ENCODE measurements at places on chromosomes 2 and 18. TPM values are rescaled to one million over a fixed set of nuclear protein-coding genes. Genes with fewer than 3 reads are reported as not detected.

Gene NCKAP5
- 5.4 TPM for total RNA-seq

- H3K27me3 ChIP-seq, result no peaks in the 10 kb centered on the region
- no peaks in the 10 kb centered on the region for H3K36me3 ChIP-seq
- no peak overlapping the region for H3K4me3 ChIP-seq
- H3K27ac ChIP-seq, result no peak overlapping the region
Measured at GRCh38 chr18:6639305-6639704, 90.2 kb upstream of the ARHGAP28 start.

Gene ANKRD12
- 32.3 TPM for total RNA-seq

GRCh38 chr2:100010606-100011005 is 131.8 kb downstream of the AFF3 start:
- H3K4me3 ChIP-seq, result no peak overlapping the region
- H3K36me3 ChIP-seq, result peaks cover 3% of the 10 kb centered on the region
- no peaks in the 10 kb centered on the region for H3K27me3 ChIP-seq
- H3K4me1 ChIP-seq, result no peaks in the 10 kb centered on the region
- no peak overlapping the region for H3K27ac ChIP-seq
- DNase-seq, result no peak

DNA sequence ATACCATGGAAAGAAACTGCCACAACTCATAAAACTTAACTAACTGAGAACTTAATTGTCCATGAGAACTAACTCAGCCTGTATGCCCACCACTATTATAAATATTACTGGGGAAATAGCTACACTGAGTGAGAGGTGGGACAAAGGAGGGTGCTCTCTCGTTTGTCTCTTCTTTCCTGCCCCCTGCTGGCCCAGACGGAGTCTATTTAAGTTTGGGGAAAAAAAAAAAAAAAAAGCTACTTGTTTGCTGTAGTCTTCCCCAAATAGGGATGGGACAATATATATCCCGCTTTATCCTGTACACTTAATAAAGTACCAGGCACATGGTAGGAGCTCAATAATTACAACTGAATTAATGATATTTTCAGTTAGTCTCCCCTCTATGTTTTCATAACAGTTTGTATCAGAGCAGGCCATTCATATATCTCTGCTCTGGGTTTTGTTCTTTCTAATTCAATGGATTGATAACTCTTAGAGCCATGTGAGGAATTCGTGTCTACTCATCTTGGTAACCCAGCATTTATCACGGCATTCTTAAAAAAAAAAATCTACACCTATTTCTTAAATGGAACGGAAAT is 647.6 kb upstream of the PKDCC start:
- no peaks in the 10 kb centered on the region for H3K36me3 ChIP-seq
- no peak overlapping the region for H3K4me3 ChIP-seq
- DNase-seq, result no peak

Gene PRKAG3
- 0.19 TPM for total RNA-seq

DNA sequence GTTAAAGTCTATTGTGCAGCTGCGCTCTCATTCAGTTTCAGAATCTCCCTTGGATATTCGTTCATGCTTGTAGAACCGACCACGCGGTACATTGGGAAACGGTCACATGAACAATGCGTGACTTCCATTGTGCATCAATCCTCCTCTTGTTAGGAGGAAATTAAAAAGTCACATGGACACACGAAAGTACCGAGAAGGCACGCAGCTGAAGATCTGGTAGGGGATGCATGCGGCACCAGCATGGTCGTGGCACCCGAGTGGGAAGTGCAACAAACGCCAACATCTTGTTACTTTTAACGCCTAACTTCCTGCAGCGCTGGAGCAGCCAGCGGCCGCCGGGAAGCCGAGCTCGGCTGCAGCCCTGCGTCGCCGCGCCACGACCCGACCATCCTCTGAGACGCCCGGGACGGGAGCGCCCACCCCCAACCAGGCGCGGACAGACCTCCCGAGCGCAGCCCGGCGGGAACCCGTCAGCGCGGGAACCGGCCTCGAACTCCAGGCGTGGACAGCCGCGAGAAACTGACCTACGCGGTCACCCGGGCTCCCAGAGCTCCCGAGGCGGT is 412 bp downstream of the OSBPL1A start:
- H3K27me3 ChIP-seq, result no peaks in the 10 kb centered on the region
- H3K4me3 ChIP-seq, result peak overlapping the region; percentile 77
- H3K27ac ChIP-seq, result peak overlapping the region; percentile 87
- H3K36me3 ChIP-seq, result no peaks in the 10 kb centered on the region
- peak; percentile 76 for DNase-seq

DNA sequence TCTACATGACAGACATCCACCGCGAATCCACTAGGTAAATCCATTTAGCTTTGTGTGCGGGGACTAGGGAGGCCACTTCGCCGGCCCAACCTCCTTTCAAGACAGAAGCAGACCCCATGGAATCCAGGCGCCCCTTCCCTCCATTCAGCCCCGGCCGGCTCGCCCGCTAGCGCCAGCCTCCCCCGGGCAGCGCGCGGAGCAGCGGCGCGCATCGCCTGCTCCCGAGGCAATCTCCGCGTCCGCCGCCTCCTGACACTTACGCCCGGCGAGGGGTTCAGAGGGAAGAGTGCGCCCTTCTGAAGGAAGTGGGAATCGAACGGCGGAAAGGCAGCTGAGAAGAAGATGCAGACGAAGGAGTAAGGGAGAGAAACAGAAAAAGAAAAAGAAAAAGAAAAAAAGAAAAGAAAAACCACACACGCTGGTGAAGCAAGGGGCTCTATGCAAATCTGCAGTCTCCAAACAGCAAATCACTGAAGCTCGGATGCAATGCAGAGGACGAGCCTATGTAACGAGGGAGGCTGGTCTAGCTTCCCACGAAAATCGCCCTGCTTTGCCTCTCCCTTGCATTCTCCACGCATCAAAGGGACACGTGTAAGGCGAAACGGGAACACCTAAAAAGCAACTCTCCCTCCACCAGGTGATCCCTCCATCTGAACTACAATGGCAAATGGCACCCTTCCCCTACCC is 684.4 kb downstream of the NRXN1 start:
- peak overlapping the region; percentile 51 for H3K4me3 ChIP-seq
- H3K27ac ChIP-seq, result peak overlapping the region; percentile 63
- H3K27me3 ChIP-seq, result no peaks in the 10 kb centered on the region
- no peaks in the 10 kb centered on the region for H3K4me1 ChIP-seq
- H3K36me3 ChIP-seq, result no peaks in the 10 kb centered on the region

- no peaks in the 10 kb centered on the region for H3K36me3 ChIP-seq
- DNase-seq, result no peak
- no peak overlapping the region for H3K4me3 ChIP-seq
Measured at GRCh38 chr2:112831513-112831845, 5.1 kb downstream of the IL1B start.

- H3K27ac ChIP-seq, result no peak overlapping the region
- DNase-seq, result no peak
- no peaks in the 10 kb centered on the region for H3K27me3 ChIP-seq
- H3K4me1 ChIP-seq, result no peaks in the 10 kb centered on the region
- no peaks in the 10 kb centered on the region for H3K36me3 ChIP-seq
- no peak overlapping the region for H3K4me3 ChIP-seq
Measured at GRCh38 chr18:23207994-23208393, 72.7 kb downstream of the CABLES1 start.

Gene PPP4R1
- 38.9 TPM for total RNA-seq

DNA sequence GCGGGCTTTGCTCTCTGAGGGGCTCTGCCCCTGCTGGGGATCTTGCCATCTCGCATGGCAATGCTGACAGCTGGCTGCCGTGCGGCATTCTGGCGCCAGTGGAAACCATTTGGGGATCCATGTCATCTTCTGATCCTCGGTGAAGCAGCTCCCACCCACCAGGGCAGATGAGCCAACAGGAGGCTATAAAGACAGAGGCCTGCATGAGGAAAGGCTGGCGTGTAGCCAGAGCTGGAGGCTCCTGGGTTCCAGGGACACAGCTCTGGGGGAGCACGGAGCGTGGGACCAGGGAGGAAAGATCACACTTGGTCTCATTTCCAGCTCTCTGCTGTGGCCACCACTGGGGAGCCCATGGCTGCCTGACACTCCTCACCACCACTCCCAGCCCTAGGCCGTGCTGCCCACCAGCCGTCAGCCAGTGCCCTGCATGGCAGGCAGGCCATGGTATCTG is 145.8 kb downstream of the ZFP36L2 start:
- H3K27ac ChIP-seq, result no peak overlapping the region
- no peak overlapping the region for H3K4me3 ChIP-seq
- no peaks in the 10 kb centered on the region for H3K36me3 ChIP-seq
- DNase-seq, result no peak

DNA sequence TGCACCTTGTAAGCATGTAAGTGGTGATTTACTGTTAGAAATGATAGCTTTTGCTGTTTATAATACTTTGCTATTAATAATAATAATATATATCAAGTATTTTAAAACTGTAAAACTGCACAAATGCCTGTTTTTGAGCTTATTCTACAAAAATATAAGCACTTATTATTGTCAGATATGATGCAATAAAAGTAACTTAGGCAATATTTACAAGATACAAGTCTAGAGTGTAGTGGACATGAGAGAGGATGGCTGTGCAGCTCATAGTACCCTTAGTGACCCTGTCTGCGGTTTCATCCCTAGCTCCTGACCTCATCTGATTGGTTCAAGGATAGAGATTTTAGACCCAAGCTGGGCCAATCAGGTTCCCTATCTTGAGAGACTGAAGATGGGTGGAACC is 178.4 kb downstream of the MTX2 start:
- H3K27me3 ChIP-seq, result no peaks in the 10 kb centered on the region
- H3K27ac ChIP-seq, result no peak overlapping the region
- DNase-seq, result no peak
- H3K4me1 ChIP-seq, result no peaks in the 10 kb centered on the region

DNA sequence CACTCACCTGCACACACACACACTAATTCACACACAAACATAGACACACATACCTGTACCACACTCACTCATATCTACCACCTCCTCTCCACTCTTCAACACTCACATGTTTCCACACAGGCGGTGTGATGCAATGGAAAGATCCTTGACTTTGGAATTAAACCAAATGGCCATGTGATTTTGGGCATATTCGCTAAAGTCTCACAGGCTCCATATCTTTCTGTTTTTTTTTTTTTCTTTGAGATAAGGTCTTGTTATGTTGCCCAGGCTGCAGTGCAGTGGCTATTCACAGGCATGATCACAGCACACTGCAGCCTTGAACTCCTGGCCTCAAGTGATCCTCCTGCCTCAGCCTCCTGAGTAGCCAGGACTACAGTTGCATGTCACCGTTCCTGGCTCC is 91.1 kb upstream of the MEX3C start:
- H3K36me3 ChIP-seq, result no peaks in the 10 kb centered on the region
- no peak overlapping the region for H3K4me3 ChIP-seq
- H3K27me3 ChIP-seq, result no peaks in the 10 kb centered on the region
- H3K4me1 ChIP-seq, result peaks cover 2% of the 10 kb centered on the region
- H3K27ac ChIP-seq, result no peak overlapping the region
- no peak for DNase-seq

DNA sequence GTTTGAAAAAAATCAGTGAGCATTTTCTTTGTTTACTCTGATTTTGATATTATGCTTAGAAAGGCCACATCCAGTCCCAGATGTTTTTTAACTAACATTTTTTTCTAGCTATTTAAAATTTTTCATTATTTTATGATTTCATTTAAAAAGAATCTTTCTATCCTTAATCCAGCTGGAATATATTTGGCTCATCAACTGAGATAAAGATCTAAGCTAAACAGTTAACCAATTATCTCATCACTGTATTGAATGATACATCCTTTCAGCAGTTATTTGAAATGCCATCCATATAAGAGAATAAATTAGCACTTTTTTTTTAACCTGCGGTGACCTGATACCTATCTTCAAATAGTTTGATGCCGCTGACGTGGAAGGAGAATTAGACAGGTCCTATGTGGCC is 245.5 kb upstream of the COPS8 start:
- H3K27ac ChIP-seq, result no peak overlapping the region
- no peaks in the 10 kb centered on the region for H3K36me3 ChIP-seq
- no peaks in the 10 kb centered on the region for H3K27me3 ChIP-seq
- DNase-seq, result no peak
- H3K4me1 ChIP-seq, result no peaks in the 10 kb centered on the region
- no peak overlapping the region for H3K4me3 ChIP-seq

DNA sequence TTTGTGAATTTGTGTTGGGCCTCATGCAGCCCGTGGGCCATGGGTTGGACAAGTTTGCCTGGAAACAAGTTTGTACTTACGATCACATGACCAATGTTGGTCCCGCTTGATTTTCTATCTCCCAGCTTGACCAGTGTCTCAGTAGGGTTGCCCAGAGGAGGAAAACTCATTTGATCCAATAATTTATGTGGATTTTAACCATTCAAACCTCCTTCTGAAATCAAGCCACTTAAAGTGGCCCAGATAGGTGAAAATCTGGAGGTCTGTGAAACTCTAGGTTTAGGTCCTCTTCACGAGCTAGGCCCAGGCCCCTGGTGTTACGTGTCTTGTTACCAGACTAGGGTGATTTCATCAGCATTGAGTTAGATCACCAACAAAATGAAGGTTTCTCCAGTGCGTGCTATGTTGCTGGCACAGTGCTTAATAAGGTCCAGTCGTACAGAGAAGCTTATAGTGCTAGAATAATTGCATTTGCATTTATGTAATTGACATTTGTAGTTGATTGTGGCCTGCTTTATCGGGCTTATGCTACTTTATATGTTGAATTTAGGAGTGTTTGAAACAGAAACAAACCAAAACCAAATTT is 4.4 kb downstream of the ACTR2 start:
- H3K4me1 ChIP-seq, result peaks cover 42% of the 10 kb centered on the region
- H3K27ac ChIP-seq, result no peak overlapping the region
- no peak for DNase-seq
- no peaks in the 10 kb centered on the region for H3K36me3 ChIP-seq
- no peak overlapping the region for H3K4me3 ChIP-seq
- H3K27me3 ChIP-seq, result no peaks in the 10 kb centered on the region

DNA sequence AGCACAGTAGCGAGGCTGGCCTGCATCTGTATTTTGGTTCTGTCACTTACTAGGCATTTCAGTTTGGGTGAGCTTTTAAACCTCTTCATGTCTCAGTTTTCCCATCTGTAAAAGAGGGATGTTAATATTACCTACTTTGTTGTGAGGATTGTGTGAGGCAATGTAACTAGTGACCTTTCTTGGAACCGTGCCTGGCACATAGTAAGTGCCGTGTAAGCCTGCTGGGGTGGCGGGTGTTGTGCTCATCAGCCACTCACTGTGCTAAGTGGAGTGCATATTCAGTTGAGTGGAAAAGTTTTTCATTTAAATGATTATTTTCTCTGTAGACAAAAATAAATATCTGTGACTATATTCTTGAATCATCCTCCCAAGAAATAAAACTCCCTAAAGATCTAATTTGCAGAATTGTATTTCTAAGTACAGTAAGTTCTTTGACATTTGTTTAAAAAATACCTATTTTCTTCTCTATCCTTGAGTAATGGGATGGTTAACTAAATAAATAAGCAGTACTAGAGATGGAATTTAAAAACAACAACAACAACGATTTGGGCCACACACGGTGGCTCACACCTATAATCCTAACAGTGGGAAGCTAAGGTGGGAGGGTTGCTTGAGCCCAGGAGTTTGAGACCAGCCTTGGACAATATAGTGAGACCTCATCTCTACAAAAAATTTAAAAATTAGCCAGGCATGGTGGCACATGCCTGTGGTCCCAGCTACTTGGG is 56.7 kb downstream of the MALT1 start:
- H3K27ac ChIP-seq, result no peak overlapping the region
- no peaks in the 10 kb centered on the region for H3K36me3 ChIP-seq
